ENCODE measurements at places on chromosomes 11 and 22.

GRCh38 chr11:107609400-107610218, 18.7 kb downstream of the ELMOD1 start:
- no peak for DNase-seq

DNA sequence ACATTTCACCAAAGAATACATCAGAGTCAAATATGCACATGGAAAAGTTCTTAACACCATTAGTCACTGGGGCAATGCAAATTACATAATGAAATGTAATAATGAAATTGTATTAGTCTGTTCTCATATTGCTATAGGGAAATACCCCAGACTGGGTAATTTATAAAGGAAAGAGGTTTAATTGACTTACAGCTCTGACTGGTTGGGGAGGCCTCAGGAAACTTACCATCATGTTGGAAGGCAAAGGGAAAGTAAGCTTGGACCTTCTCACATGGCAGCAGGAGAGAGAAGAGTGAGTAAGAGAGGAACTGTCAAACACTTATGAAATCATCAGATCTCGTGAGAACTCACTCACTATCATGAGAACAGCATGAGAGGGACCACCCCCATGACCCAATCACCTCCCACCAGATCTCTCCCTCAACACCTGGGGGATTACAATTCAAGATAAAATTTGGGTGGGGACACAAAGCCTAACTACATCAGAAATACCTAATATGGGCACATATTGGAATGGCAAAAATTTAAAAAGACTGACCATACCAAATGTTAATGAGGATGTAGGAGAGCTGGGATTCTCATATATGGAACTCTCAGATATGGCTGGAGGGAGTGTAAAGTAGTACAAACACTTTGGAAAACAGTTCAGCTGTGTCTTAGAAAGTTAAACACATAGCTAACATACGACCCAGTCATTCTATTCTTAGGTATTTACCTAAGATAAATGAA, 65.1 kb upstream of the CD44 start:
- peak; percentile 42 for DNase-seq

GRCh38 chr11:131809203-131809918, 438.9 kb downstream of the NTM start:
- no peak for DNase-seq

- no peak for DNase-seq
These were observed 18.8 kb upstream of the PICK1 start for GRCh38 chr22:38038426-38038825.

- DNase-seq: no peak
These were observed 745.0 kb downstream of the NTM start for GRCh38 chr11:132115454-132115853.

DNA sequence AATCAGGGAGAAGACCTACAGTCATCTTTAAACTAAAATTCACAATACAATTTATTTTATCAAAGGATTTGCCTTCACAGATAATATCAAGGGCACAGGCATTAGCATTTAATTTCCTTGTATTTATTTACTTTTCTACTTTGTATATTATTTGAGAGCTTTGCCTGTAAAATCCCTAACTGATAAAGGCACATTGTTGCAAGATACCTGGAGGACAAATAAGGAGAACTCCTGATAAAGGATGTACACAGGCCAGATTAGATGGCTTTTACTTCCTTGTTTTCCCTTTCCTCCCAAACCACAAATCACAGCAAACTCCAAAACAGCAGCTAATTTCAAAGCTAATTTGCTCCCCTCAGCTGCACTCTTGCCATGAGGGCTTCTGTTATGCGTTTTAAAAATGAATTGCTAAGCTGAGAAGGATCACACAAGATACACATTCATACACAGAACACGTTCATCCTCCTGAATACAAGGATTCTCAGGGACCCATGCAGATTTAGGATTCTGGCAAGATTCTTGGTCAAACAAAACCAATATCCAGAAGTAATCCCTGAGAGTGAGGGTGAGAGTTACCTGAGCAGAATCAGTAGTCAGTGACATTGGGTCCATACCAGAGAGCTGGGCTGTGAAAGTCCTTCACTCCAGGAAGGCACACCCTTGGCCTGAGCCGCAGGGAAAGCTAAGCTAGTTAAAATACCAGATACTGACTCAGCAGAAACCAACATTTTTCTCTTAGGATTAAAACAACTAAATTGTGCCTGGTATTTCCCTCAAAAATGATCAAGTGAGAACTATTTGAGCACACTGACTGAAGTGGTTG, 100.3 kb upstream of the CLPB start:
- DNase-seq: peak; percentile 56

DNA sequence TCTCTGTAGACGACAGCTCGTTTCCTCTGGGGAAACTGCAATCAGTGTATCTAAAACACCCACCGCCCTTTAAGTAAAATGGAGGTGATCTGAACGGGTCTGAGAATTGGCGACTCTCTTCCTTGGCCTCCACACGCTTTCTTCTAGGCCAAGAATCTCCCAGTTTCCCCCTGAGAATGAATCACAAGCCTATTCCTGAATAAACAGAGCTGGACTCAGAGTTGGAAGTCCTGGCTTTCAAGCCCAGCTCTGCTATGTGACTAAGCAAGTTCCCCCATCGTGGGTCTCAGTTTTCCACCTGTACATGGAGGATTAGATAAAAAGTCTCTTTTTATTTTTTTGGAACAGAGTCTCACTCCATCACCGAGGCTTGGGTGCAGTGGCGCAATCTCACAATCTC, 200.4 kb downstream of the MN1 start:
- no peak for DNase-seq

DNA sequence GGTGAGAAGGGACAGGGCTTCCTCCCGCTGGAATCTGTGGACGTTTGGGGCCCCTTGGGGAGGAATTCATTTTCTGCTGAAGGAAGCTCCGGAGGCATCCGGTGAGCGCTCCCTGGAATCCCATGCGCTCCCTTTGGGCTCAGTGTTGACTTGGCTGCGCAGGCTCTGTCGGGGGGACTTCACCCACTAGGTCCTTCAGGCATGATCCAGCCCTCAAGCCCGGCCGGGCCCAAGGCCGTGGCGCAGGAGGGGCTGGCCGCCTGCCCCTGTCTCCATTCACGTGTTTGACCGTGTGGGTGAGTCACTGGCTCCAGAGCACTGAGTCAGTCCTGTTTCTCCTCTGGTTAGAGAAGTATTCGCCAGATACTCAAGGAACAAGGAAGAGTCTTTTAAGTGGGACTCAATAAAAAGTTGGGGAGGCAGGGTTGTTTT, 1.4 kb downstream of the CTTN start:
- DNase-seq: peak; percentile 94

DNA sequence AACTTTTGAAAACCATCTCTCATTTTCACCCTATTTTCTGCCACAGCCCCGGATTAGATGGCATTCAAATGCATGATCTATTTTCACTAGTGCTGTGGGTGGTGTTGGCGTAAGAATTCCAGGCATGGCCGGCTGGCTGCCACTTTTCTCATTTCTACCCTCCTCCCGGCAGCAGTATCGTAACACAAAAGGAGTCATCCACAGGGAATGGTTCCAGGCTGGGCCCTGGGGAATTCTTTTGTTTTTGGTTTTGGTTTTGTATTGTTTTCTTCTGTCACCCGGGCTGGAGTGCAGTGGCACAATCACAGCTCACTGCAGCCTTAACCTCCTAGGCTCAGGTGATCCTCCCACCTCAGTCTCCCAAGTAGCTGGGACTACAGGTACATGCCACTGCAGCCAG, 13.8 kb downstream of the JAML start:
- DNase-seq: peak; percentile 25

DNA sequence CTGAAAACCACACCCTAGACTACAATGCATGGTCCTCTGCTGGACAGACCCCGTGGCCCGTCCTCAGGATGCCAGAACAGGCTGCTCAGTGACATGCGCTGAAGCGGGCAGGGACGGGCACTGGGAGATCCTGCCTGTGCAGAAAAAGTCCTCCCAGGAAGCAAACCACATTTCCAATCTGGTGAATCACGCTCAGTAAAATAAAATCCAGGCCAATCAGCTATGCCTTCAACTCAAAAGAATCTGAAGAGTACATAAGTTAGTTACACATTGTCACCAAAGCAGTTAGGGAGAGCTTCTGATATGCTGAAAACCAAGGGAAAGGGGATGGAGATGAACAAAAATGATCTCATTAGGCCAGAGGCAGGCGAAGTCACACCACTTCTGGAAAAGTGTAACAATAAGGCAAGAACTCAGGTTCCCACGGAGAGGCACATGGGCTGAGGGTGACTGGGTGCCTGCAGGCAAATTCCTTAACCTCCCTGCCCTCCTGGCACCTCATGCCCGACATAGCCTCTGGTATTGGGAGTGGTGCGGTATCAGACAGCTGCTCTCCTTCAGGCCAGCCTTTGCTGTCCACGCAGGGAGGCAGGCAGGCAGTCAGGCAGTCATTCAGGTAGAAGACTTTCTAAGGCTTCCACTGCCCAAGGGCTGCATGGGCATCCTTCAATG, 66.4 kb downstream of the APOL5 start:
- peak; percentile 31 for DNase-seq

- no peak for DNase-seq
These were observed 11.3 kb downstream of the P2RY2 start for GRCh38 chr11:73229321-73229895.

GRCh38 chr11:79221444-79222130, 219.2 kb downstream of the TENM4 start:
- DNase-seq: no peak

DNA sequence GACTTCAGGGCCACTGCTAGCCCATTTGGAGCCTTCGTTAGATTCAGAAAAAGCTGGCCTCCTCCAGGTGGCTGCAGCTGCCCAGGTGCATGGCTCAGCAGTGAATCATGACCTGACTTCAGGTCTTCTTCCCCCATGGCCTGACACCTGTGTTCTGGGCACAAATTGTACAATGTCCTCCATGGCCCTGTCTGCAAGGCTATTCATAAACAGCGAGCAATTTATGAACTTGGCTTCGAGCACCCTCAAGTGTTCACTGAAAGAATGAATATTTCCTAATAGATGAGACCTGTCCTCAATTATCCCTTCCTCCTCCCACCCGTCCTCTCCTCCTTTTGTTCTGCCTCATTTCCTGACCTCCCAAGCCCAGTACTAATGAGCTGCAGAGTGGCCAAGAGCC, 12.2 kb upstream of the VPS37C start:
- peak; percentile 33 for DNase-seq

DNA sequence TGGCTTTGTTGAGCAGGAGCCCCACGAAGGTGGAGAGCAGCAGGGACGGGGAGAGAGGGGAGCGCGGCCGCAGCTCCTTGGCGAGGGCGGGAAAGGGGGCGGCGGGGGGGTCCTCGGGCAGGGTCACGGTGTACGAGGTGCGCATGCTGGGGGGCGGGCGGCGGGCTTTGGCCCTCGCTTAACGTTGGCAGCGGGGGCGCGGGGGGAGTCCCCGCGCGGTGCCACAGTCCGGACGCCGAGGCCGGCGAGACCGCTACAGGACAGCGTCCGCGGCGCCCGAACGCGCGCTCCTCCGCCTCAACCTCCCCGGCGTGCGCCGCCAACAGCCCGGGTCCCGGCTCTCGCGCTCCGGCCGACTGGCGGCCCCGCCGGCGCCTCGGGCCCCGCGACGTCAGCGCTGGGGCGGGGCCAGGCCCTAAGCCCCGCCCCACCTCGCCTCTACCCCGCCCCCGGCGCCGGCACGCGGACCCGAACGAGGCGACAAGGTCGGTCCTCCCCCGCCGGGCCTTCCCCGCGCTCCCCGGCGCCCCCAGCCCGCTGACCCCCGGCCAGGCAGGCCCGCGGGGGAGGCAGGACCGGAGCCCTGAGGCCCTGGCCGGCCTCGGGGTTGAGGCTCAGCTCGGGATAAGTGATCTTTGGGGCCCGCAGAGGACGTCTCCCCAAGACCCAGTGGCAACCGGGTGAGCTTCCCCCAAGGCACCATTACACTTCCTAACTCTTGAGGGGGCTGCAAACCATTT, 17.5 kb downstream of the USP2 start:
- DNase-seq: peak; percentile 89

DNA sequence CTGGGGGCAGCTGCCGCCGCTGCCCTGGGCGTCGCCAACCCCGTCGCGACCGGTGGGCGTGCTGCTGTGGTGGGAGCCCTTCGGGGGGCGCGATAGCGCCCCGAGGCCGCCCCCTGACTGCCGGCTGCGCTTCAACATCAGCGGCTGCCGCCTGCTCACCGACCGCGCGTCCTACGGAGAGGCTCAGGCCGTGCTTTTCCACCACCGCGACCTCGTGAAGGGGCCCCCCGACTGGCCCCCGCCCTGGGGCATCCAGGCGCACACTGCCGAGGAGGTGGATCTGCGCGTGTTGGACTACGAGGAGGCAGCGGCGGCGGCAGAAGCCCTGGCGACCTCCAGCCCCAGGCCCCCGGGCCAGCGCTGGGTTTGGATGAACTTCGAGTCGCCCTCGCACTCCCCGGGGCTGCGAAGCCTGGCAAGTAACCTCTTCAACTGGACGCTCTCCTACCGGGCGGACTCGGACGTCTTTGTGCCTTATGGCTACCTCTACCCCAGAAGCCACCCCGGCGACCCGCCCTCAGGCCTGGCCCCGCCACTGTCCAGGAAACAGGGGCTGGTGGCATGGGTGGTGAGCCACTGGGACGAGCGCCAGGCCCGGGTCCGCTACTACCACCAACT, 1.0 kb downstream of the FUT4 start:
- DNase-seq: no peak

DNA sequence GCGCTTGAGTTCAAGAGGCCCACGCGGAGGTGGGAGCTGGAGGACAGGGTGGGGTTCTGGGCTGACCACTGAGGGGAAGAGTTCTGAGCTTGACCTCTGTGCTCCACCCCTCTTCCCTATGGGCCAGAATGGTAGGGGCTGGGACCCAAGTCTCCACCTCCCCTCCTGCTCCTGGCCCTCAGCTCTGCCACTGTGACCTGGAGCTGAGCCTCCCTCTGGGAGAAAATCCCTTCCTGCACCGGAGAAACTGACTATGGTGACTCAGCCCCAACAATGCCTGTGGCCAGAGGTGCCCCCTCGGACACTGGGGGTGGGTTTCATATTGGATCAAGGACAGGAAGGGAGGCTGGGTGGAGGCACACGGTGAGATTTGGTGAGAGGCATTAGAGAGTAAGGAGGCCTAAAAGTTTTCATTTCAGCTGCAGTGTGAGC, 23.0 kb downstream of the RELT start:
- no peak for DNase-seq

GRCh38 chr11:78926633-78927338, 352.1 kb upstream of the NARS2 start:
- DNase-seq: peak; percentile 41

DNA sequence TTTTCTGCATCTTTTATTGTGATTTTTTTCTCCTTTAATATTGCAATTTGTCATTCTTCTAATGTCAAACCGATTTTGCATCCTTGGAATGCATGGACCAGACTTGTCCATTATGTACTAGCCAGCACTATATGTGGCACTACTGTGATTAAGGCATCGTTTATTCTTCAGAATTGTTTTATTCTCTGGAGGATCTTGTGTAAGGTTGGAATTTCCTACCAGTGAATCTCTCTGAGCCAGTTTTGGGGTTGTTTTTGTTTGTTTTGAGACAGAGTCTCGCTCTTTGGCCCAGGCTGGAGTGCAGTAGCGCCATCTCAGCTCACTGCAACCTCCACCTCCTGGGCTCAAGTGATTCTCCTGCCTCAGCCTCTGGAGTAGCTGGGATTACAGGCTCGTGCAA, 58.5 kb downstream of the IGLL5 start:
- no peak for DNase-seq

DNA sequence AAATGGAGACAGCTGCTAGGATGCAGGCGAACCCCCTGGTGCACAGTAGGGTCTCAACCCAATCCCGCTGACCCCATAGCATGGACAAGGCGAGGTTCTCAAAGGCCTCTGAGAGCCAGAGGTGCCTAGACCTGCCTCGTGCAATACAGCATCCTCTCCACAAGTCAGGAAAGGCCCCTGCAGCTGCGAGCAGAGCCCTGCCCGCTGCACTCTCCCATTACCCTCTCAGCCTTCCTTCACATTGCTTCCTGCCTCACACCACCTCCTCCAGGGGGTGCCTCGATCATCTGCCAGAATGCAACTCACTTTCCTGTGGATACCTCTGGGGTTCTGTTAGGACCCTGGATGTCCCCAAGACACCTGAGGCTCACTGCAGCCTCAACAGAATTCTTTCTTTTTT, 42.8 kb upstream of the TCF20 start:
- no peak for DNase-seq
